ENCODE measurements at places on chromosomes 16 and 17.

DNA sequence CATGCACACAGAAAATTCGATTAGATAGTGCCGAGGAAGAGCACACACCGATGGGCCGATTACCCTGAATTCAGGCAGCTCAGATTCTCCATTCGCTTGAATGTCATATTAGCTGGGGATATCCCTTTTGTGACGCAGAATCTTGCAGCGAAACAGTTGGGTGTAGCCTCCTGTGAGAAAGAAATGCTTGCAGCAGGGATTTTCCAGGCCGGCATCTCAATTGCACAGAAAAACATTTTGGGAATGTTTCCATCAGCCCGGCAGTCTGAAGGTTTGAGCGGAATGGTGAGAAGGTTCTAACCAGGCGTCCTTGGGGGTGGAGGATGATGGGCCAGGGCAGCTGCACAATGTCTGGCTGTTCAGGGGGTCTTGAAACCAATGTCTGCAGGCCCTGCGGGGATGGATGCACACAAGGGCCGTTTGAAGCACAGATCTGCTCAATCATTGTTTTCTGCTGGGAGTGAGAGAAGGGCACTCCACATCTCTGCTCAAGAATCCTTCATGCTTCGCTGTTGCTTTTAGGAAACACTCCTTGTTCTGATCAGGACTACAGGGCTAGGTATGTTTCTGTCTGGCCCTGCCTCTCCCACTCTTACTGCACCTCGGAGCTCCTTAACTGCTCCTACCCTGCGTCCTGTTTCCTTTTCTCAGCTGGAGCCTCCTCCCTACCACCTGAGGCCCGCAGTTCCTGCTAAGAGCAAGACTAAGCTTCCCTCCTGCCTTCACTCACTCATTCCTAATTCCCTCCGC lies 94.6 kb downstream of the CMIP start:
- no peak for DNase-seq

DNA sequence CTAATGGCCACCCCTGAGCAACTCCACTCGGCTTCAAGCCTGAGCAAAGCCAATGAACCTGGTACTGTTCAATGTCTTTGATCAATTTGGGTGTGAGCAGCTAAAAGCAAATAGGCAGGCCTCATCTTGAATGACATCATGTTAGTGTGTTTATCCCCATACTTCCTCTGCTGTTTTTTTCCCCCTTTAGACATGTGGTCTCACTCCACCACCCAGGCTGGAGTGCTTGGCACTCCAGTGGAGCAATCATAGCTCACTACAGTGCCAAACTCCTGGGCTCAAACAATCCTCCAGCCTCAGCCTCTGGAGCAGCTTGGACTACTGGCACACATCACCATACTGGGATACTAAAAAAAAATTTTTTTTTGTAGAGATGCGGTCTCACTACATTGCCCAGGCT lies 75.4 kb downstream of the ARHGAP17 start:
- no peak for DNase-seq

DNA sequence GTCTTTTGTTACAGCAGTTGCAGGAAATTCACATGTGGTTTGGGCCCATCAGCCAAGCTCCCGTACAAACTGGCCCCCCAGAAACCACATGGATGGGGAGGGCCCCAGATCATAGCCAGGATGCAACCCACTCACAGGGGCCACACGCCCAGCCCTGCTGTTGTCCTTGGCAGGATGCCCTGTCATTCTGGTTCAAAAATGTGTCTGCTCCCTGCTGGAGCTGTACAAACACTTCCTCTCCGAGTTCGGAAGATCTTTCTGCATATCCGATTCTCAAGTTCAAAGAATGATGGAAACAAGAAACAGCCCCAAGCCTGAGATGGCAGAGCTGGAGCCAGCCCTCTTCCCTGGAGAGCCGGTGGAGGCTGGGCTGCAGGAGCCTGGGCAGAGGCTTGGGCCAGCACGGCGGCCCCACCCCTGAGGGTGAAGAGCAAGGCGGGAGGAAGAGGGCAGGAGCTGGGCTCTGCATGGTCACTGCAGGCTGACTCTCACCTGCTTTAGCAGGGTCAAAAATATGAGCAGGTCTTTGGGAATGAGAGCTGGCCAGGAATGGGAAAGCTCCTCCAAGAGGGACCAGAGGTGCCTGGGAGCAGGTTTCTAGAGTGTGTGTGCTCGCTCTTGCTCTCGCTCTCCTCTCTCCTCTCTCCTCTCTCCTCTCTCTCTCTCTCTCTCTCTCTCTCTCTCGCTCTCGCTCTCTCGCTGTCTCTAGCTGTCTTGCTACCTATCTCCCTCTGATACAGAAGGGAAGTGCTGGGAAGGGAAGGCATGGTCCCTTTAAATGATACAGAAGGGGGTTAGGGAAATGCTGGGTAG lies 34.7 kb upstream of the ENPP7 start:
- DNase-seq: peak; percentile 22

DNA sequence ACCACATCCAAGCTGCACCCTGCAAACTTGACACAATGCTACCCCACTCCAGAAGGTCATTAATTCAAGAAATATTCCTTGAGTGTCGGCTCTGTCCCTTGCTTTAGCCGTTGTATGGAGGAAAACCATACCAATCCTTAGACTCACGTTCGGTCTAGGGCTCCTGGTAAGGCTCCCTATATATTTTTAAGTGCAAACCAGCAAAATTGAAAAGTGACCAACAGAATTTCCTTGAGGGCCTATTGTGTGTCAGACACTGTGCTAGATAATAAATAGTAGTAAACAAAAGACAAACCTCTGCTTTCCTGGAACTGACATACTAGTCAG lies 390 bp upstream of the BBS2 start:
- DNase-seq: no peak

GRCh38 chr16:66513111-66513723 lies 36.7 kb downstream of the TK2 start:
- no peak for DNase-seq

DNA sequence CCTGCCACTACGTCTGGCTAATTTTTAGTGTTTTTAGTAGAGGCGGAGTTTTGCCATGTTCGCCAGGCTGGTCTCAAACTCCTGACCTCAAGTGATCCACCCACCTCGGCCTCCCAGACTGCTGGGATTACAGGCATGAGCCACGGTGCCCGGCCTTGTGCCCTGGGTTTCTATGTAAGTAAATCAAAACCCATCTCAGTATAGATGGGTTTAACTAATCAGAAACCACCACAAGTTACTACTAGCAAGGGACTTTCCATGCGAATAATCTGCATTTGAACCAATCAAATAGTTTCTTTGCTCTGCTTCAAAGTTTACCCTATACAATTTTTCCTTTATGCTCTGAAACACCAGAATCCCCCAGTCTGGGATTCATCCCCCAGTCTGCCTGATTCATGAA lies 16.5 kb upstream of the EIF1 start:
- no peak for DNase-seq

- DNase-seq: no peak
These were observed 26.7 kb downstream of the ITGAL start for GRCh38 chr16:30499284-30499683.

GRCh38 chr17:8691931-8692330 lies 52.7 kb downstream of the CCDC42 start:
- DNase-seq: no peak

- no peak for DNase-seq
These were observed 8.0 kb downstream of the THRA start for GRCh38 chr17:40070709-40071312.

DNA sequence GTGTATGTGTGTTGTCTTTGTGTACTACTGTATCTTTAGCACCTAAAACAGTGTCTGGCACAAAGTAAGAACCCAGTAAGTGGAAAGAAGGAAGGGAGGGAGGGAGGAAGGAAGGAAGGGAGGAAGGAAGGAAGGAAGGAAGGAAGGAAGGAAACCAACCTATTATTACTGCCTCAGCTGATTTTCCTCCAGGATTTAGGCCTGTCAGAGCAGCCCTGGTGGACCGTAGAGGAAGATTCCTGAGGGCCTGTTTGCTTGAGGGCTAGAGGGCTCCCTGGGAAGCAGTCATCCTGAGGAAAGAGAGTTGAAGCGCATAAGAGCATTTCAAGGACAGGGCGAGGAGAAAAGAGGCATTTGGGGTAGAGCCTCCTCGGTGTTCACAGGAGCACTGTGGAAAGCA lies 61.5 kb downstream of the WSB1 start:
- no peak for DNase-seq

DNA sequence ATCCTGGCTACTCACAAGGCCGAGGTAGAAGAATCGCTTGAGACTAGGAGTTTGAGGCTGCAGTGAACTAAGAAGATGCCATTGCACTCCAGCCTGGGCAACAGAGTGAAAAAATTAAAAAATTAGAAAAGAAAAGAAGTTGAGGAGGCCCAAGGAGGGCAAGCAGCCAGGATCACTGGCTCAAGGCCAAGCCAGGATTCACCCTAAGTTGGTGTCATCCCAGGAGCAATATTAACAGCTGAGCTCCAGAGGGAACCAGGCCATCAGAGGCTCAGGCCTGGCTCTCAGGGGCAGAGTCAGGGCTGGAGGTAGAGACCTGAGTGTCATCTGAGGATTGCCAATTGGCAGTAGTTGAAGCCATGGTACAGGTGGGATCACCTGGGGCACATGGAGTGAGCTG lies 20.7 kb downstream of the DRC3 start:
- DNase-seq: no peak

GRCh38 chr17:6019959-6020358 lies 50.2 kb upstream of the WSCD1 start:
- DNase-seq: no peak

- no peak for DNase-seq
These were observed 173.2 kb upstream of the FOXF1 start for GRCh38 chr16:86337138-86337537.

DNA sequence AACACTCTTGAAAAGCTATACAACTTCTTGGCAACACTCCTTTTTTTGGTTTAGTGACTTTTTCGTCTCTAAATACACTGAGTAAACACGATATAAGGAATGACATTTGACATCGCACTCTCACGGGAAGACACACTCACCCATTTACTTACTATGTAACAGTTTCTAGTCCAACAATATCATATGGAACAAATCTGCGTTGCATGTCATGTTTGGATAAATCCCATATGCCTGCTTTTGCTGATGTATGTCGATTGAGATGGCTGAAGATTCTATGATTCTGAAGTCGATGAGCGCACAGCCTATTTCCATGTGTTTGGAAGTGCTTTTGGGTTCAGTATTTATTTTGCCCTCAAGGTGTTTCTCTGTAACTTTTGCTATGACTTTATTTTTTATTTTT lies 18.2 kb downstream of the ITGAE start:
- no peak for DNase-seq

- peak; percentile 61 for DNase-seq
These were observed 52.4 kb downstream of the DUSP14 start for GRCh38 chr17:37541880-37542660.

DNA sequence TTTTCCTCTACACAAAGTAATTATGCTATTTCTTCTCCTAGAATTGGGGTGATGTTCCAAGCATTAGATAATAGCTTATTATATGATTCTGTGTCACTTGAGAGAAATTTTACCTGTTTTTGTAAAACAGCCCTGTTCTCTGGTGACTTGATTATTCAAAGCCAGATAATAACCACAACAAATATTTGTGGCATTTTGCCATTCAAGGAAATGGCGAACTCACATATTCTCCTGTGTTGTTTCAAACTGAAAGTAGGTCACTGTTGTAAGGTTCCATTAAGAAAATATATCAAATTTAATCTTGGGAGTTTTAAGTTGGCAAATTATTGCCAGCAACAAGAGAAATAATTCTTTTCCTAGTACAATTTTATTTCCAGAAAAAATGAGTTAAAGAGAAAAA lies 124.8 kb downstream of the STXBP4 start:
- DNase-seq: no peak

Data from fibroblast of the conjunctiva (primary cell).